HuH-7 (cell line): ENCODE measurements at places on chromosomes 2 and 18.

GRCh38 chr18:59075923-59076322 lies 63.8 kb upstream of the SEC11C start:
- no peak for DNase-seq

DNA sequence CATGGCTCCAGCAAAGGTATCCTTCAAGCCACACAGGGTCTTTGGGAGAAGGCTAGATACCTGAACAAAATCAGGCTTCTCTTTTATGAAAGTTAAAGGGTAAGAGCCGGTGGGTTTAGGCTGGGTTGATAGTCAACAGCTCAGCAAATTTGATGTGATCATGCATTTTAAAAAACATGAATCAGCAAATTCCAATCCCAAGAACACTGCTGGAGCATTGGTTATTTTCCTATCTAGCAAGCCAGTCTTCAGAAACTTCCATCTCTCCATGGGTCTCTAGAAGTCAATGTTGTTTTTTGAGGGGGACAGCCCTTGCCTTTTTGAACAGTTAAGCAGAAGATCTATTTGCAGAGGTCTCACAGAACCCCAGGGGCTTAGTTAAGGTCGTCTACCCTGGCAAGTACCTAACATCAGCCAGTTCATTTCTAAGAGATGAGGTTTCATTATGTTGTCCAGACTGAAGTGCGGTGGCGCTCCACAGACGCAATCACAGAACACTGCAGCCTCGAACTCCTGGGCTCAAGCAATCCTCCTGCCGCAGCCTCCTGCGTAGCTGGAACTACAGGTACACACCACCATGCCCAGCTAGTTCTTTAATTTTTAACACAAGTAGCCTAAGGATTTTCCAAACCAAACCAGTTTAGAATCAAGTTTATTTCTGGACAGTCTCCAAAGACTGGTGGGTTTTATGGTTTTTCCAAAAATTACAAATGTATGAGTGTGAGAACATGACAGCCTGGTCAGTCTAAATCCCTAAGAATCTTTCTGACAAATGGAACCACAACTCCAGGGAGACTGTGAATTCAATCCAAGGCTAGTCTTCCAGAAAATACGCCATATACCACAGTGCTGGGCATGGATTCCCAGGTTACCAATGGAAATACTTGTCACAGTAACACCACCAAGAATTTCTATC lies 4.1 kb upstream of the ZCCHC2 start:
- DNase-seq = no peak

DNA sequence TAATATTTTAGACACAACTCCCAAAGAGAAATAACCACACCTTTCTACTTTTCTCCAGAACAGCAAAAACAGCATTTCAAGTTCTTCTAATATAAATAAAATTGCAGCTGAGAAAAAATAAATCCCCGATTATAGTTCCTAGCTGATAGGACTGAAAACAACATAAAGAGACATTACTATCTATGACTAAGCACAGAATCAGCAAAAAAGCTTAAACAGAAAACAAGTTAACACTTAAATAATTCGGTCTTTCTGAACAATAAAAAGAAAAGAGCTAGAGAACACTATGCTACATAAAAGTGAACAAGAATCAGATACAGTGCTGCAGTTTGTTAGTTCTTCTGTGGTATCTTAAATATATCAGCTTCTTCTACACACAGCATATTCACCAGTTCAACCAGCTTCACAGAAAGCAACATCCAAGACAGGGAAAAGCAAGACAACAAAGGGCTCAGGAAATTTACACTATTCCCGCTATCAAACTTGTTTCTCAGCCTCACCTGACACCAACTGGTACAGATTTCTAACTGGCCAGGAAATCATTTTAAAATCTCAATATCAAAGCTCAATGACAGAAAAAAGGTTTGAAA lies 28.6 kb downstream of the FEZ2 start:
- no peak for DNase-seq

DNA sequence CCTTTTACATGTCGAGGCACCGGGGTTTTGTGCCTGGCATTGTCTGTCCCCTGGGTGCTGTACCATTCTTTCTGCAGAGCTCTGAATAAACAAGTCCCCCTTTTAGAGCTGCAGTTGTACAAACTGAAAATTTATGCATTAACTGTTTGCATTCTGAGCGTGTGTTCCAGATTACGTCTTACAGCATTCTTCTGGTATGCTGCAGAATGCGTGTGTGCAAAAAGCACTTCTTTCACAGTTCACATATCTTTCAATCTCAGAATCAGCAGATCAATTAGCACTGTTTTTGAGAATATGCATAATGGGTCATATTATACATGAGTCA lies 27.5 kb downstream of the MEIS1 start:
- no peak for DNase-seq

DNA sequence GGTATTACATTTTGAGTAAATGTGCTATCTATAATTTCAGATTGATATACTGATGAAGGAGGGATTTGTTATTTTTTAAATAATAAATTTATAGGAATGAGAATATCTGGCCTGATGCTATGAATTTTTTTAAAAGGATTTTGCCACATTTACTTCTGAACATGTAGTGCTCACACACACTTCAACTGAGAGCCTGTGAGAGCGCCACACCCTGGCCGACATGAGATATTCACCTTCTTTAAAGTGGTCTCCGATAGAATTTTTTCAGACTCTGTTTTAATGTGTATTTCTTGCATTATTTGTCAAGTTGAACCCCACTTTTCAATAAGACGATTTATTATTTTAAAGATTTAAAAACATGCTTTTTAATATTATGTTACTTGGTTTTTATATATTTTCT lies 813.3 kb downstream of the DCC start:
- DNase-seq = peak; percentile 16

DNA sequence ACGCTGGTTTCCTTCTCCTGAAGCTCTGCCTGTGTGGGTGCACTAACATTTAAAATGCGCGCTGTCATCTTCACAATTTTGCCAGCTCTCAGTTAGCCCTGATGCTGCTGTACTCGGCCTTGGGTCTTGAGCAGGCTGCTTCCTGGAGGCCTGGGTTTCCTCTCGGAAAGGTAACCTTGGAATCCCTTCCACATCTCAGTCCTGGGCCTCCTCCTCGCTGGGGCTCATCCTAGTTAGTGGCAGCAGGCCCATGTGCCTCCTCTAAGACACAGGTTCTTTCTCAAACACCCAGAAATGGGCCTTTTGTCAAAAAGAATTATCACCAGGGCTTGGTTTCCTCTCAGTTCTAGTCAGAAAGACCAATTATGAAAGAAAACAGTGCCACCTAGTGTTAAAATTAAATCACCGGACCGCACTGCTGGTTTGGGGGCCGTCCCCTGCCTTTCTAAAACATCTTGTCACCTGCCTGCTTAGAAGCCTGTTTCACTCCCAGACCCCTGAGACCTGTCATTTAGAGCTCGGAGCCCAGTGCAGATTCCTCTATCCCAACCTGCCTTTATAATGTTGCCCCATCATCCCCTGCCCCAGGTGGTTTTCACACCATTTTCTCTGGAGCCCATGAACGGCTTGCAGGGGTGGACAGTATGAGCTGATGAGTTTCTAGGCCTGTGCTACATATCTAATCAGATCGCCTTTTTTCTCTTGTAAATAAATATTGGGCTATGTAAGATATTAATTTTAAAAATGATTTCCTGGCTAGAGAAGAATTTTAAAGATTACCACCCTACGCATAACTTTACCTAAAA lies 42.4 kb downstream of the HK2 start:
- peak; percentile 67 for DNase-seq

DNA sequence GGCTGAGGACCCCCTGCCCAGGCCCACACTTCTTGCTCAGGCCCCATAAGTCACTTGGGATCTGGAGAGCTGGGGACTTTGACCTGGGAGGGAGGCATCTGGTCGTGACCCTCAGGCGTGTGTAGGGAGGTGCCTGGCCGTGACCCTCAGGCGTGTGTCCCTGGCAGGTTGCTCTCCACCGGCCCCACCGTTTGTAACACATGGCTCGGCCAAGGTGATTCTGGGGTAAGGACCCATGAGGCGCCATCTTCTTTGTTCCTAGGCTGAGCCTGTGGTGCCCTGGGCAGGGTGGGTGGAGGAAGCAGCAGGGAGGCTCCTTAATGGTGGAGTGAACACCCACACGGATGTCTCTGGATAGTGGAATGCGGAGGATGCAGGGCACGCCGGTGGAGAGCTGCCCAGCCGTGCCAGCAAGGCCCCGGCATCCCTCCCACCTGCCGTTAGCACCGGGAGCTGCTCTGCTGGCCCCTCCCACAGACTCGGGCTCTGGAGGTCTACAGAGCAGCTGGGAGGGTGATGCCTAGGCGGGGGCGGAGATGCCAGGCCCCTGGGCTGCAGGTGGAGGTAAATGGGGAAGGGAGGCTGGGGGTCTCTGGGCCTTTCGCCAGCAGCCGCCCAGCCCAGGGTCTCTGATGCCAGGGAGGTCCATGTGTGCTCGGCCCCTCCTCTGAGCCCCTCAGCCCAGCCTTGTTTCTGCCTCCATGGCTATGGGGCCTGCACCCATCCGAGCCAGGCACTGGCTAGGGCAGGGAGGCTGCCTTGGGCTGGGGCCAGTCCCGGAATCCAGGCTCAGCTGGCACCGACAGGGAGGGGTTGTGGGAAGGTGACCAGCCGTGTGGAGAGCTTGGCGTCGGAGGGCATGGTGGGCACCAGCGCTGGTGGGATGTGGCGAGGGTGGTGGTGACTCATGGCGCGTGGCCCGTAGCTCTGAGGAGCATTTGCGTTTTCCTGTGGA lies 1.1 kb upstream of the GAL3ST2 start:
- no peak for DNase-seq

DNA sequence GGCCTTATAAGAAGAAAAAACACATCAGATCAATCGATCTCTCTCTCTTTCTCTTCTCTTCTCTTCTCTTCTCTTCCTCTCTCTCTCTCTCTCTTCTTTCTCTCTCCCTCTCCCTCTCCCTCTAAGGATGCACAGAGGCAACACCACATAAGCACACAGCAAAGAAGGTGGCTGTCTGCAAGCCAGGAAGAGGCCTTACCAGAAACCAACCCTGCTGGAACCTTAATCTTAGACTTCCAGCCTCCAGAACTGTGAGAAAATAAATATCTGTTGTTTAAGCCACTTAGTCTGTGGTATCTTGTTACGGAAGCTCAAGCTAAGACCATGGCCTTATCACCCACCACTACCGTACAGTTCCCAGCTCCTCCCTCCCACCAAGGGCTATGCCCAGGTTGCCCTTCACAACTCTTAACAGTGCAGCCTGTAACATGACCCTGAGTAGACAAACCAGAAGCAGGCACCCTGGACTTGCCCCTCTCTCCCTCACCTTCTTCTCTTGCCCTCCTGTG lies 25.2 kb upstream of the TMEM237 start:
- no peak for DNase-seq
